Epithelial cell of esophagus (primary cell): ENCODE measurements at places on chromosomes 12 and 14.

DNA sequence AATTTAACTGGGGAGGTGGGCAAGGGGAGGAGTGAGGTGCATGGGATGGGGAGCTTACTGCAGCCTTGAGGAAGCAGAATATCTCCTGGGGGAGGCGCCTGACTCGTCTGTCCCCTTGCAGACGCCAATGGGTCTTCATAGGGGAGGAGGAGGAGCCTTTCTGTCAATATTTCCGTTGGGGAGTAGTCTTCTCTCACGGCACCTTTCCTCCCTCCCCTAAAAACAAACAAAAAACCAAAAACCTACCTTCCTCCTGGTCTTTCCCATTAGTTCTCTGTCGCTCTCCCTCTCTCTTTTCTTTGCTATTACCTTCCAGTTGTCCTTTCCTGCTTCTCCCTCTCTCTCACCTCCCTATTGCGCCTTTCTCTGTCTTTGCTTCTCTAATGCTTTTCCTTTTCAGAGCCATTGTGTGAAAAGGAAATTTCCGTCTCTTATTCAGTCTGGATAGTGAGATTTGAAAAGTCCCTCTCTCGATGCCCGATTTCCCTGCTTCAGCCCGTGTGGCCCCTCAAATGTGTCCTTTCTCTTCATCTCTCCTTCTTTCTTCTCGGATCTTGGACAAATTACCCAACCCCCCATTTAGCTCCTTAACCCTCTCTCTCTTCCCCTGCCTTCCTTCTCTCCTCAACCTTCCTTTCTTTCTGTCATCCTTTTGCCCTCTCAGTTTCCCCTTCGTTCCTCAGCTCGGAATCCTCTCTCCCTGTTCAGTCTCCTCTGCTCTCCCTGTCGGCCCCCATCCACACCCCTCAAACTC, 5.9 kb downstream of the GPR84 start:
- DNase-seq = no peak

DNA sequence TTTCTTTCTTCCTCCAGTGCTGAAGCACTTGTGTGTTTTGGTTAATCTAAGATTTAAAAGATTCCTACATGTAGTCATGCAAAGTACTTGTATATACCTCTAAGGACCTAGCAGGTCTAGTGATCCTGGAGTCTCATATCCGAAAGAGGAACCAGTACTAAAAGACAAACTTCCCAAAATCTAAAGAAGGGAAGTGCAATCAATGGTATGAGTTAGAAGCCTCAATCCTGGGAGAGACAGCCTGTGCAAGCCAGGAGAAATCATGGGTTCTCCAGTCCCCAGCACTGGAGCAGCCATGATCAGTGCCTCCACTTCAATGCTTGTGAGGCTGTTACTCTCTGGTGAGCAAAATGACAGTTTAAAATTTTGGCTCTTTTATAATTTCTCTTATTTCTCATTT, 277.4 kb downstream of the DAD1 start:
- DNase-seq = no peak

- no peak for DNase-seq
These were observed 12.4 kb downstream of the RAP1B start for GRCh38 chr12:68623059-68623458.

DNA sequence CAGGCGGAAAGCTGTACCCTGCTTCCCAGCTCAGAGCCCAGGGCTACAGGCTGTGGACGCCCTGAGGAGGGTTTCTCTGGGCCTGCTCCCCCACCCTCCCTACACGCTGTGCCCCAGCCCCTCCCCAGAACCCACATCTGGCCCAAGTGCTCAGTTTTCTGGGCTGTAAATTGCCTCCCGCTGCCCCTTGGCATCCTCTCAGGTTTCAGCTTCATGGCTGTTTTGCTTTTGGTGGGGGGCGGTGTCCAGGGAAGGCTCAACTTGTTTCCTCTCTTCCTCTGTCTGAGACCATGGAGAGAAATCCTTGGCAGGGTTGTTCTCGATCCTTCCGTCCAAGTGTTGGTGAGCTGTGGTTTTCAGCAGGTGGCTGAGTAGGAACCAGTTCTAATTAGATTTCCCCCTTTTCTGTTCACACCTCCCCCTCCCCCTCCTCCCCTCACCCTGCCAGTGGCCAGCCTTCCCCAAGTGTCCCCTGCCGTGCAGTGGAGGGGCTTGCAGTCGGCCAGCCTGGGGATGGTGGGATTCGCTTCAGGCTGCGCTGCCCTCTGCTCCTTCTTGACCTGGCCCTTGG, 61.8 kb downstream of the TSPAN9 start:
- no peak for DNase-seq

DNA sequence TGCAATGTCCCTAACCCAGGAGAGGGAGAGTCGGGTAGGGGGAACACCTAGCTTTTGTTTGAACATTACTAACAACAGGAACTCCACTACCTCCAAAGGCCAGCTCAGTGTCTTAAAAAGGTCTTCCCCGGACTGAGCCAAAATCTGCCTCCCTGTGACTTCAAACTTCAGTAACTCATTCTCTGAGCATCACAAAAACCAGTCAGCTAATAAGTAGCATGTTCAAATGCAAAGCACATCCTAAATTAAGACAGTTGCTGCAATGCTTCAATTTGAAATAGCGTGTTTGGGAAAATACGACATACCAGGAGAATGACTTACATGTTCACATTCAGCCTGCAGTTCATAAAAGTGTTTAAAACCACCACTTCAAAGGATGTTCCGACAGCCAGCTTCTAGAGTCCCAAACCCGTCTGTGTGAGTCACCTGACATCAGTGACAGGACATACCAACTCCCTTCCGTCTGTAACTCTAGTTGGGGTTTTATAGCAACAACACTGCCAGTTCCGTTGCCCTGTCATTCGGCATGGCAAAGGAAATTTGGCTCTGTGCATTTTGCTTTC, 13.0 kb downstream of the ZFP36L1 start:
- DNase-seq = peak; percentile 64

- peak; percentile 73 for DNase-seq
These were observed 27.8 kb downstream of the AACS start for GRCh38 chr12:125092872-125093680.

DNA sequence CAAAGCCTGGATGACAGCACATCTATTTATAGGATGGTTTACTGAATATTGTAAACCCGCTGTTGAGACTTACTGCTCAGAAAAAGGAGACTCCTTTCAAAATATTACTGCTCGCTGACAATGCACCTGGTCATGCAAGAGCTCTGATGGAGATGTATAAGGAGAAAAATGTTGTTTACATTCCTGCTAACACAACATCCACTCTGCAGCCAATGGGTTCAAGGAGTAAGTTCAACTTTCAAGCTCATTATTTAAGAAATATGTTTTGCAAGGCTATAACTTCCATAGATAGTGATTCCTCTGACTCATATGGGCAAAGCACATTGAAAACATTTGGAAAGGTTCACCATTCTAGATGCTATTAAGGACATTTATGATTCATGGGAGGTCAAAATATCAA, 201.7 kb downstream of the SNAPC1 start:
- peak; percentile 16 for DNase-seq
